ENCODE measurements at places on chromosomes 6 and 20.

GRCh38 chr6:444653-445275, 53.2 kb downstream of the IRF4 start:
- DNase-seq = peak; percentile 61

- DNase-seq = no peak
Measured at GRCh38 chr6:112188906-112189305, 65.5 kb downstream of the LAMA4 start.

- DNase-seq = no peak
Measured at GRCh38 chr6:135266675-135267074, 85.6 kb downstream of the MYB start.

- no peak for DNase-seq
Measured at GRCh38 chr6:122753688-122754056, 25.8 kb upstream of the FABP7 start.

DNA sequence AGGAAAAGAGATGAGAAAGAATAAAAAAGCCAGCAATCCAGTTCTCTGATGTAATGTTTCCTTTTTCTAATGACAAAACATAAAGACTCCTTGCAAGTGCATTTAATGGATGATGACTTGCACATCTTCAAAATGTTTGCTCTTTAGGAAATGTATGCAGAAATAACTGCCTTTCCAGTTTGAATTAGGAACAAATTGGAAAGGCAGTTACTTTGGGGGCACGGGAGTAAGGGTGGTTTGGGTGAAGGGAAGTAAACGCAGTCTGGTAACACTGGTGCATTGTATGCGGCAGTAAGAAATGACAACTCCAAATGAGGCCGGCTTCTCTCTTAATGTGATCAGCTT, 57.6 kb upstream of the REV3L start:
- DNase-seq = no peak

DNA sequence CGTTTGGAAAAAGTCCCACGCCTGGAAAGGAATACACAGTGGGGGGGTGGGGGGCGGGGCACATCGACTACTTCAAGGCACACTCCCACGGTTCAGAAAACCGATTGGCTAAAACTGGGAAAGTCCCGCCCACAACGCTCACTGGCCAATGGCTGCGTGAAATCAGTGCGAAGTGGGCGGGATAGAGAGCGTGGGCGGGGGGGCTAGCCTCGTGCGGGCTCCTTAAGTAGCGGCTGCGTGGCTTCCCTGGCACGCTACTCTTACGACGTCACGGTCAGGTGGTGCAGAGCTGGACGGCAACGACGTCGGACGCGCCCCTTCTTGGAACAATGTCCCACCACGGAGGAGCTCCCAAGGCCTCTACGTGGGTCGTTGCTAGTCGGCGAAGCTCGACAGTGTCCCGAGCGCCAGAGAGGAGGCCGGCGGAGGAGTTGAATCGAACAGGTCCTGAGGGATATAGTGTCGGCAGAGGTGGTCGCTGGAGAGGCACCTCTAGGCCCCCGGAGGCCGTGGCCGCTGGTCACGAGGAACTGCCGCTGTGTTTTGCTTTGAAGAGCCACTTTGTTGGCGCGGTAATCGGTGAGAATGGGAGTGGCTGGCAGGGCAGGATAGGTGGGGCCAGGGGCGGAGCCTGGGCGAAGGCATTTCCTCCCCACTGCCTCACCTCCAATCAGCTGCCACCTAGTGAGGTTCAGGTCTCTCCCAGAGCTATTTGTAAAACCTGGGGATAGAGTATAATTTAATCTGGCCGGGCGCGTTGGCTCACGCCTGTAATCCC, at the start of gene DDX43:
Gene DDX43 (plus strand): TSS at position 252 of the 778 bp plus-strand sequence. CDS start 78 bp downstream, at position 330.
- DNase-seq = peak; percentile 68

DNA sequence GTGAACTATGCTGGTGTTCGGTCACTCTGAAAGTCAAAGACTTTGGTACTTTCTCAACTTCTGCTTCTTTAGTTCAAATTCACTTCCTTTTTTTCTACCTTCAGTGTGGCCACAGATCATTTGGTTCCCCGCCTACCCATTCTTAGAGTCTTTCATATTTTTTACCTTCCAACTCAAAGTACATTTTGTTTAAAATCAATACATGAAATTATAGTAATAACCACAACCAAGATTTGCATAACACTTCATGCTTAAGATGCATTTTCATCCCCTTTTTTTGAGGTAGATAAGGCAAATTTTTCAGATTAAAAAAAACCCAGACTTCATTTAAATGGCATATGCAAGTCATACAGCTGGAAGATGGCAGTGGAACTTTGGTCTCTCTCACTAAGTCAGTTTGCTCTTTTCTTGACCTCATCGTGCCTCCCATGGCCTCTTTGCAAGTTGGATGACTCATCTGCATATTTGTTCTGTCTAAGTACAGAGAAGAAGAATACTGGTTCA, 11.9 kb upstream of the CNR1 start:
- DNase-seq = no peak

DNA sequence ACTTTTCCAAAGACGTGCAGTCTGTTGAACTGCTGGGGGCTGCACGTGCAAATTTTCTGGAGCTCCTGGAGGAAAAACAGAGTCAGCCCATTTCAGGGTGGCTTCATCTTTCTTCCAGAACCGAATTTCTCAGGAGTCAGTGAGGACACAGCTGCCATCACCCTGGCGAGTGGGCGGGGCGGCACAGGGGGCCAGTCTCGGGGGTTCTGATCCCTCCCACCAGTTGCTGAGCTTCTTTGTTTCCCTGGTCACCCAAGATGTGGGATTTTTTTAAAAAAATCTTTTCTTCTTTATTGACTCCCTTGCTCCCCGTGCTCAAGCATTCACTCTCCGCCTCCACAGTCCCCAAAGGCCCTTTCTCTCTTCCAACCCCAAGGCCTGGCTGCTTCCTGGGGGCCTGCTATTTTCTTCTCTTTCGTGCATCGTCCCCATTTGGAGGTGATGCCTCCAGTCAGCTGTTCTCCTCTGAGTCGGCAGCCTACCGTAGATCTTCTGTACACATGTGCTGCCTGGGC, 8.9 kb downstream of the C6orf118 start:
- no peak for DNase-seq

DNA sequence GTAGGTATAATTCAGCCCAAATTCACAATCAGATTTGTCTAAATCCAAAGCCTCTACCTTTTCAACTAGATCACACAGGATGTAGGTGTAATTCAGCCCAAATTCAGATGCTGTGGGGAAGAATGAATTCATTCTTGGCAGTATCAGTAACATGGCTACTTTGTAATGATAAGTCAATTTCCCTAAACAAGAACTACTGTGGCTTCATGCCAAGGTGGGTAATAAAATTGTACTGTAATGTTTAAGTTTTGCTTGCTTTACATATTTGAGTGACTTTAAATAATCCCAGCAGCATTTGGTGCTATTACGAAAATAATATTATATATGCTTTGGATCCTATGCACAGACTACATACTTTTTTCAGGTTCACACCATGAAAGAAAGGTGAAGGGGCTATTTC, 239.1 kb downstream of the HDGFL1 start:
- no peak for DNase-seq

GRCh38 chr6:46903175-46903574, 18.6 kb downstream of the ADGRF5 start:
- no peak for DNase-seq

- DNase-seq = no peak
Measured at GRCh38 chr6:147554281-147554680, 45.8 kb downstream of the SAMD5 start.

DNA sequence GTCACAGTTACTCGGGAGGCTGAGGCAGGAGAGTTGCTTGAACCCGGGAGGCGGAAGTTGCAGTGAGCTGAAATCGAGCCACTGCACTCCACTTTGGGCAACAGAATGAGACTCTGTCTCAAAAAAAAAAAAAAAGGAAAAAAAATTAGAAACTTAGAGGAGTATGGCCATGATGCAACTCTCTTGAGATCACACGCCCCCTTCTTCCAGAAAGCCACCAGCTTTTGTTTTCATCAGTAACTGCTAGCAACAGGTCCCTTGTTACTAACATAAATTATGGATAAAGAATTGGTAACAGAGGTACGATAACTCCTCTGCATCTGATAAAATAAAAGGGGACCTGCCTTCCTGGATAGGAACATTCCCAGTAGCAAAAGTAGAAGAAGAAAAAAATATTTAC, 308.2 kb downstream of the CD83 start:
- DNase-seq = no peak

DNA sequence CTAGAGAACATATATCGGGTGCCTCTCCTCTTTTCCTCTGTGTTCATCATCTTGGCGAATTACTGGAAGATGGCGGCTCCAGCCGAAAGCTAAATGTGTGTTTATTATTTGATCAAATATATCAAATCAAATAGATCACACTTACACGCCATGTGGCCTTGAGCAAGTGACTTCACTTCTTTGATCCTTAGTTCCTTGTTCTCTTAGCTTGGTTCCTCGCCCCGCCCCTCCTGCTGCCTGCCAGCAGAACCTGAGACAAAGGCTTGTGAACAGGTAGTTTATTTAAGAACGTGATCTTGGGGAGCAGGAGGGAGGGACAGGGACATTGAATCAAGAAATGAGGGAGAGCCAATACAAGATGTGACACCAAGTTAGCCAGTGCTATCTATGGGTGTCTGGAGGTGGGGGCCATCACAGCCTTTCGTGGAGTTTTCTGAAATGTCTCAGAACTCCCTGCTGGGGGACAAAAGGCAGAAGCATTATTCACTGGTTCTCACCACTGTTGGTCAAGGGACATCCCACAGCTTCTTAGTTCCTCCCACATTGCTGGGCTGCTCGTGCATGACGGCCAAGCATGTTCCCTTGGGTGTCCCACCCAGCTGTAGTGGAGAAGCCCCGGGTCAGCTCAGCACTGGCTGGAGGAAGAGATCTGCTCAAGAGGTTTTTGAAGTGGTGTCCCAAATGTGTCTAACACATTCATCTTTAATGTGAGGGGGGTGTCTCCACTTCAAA, 44.9 kb upstream of the RNF24 start:
- no peak for DNase-seq

DNA sequence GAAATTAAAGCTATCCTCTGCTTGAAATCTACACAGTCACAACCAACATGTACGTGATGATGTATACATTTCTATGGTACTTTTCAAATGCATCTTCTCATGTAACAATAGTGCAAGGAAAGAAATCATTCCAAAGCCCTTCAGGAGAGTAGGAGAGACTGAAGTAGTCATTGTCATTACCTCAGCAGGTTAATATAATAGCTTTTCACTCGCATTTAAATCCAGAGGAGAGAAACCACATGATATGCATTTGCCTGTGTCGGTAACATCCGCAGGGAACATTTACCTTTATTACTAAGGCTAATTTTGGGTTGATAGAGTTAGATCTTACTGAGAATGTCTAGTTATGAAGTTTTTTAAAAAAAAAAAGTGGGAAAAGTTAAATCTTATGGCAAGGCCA, 186.6 kb upstream of the DTNBP1 start:
- no peak for DNase-seq

GRCh38 chr6:158517581-158517980, 42.3 kb upstream of the TMEM181 start:
- no peak for DNase-seq

DNA sequence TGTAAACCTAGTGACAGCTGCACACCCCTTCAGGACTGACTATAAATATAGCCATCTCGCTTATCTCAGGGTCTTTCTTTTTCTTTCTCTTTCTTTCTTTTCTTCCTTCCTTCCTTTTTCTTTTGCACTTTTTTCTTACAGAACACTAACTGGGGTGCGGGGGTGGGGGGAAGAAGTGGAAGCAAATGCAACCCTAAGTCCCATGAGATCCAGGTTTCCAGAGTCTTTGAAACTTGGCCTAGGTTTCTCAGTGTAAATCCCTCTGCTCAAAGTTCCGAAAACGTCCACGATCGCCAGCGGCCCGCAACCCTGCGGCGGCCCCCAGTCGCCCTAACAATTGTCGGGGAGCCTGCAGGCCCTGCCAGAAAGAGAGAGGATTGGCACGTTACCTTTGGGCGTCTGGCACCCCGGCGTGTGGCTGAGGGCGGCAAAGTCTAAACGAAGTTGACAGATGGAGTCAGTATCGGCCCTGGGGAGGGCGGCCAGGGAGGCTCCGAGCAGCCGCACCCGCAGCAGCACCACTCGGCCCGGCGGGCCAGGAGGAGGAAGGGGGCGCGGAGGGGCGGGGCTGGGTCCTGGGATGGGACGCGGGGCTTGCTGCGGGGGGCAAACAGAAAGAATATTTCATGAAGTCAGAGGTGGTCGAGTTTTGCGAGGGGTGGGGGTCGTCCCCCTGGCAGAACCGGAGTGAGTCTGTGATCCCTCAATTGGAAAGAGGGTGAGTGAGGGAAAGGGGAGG, 577 bp upstream of the FOXF2 start:
- DNase-seq = no peak

- DNase-seq = no peak
Measured at GRCh38 chr6:42693725-42694323, 28.6 kb downstream of the PRPH2 start.

DNA sequence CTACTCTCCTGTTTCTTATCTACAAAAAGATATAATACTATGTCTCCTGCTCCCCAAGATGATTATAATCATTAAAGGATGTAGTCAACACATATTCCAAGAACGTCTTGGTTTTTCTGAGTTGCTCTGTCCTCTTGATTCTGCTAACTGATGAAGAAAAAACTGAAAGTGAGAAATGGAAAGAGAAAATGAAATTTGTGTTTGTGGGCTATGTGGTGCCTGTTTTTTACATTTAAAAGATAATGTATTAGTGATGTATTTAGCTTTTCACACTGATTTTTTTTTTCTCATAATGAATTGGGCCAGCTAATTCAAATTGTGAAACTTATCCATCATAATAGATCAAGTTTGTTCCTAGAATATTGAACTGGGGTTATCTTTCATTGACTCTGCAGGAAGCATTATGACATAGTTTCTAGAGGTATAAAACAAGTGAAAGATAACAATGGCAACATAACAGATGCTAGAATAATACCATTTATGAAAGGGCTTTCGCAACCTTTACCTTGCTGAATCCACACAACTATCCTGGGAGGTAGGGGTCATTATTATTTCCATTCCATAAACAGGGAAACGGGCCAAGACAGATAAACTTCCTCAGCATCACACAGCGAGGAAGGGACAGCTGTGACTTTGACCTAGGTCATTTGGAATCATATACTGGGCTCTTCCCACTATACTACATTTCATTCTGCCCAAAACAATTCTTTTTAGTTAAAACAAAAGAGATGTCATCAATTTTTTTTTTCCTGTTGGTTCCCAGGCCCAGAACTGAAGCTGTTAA, 336.7 kb downstream of the GJA1 start:
- no peak for DNase-seq

- DNase-seq = no peak
Measured at GRCh38 chr6:110221738-110222137, 41.5 kb downstream of the CDC40 start.

Data from T-cell (primary cell).